HFFc6 (cell line): ENCODE measurements at places on chromosomes 7 and 10.
A peak's percentile ranks its signal among the peaks of the same experiment; 100 is the strongest.

DNA sequence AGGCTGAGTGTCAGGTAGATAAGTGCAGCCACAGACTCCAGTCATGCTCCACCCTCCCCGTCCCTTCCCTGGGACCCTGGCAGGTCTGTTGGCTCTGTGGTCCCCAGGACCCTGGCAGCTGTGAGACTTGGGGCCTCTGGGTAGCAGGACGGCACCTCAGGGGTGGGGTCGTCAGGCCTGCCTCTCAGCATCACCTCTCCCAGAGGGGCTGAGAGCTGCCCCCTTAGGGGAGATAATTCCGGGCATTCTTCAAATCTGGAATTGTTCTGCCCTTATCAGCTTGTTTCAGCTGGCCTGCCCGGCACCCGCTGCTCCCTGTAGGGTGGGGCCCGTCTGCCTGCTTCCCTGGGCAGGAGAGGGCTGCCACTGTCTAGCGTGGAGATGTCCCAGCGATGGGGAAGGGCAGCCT, 23.3 kb downstream of the PODXL start:
- no peak for DNase-seq

GRCh38 chr10:101565936-101566332, 22.1 kb downstream of the POLL start:
- DNase-seq: no peak

GRCh38 chr10:32379318-32379949, 32.5 kb upstream of the EPC1 start:
- DNase-seq: peak; percentile 55

DNA sequence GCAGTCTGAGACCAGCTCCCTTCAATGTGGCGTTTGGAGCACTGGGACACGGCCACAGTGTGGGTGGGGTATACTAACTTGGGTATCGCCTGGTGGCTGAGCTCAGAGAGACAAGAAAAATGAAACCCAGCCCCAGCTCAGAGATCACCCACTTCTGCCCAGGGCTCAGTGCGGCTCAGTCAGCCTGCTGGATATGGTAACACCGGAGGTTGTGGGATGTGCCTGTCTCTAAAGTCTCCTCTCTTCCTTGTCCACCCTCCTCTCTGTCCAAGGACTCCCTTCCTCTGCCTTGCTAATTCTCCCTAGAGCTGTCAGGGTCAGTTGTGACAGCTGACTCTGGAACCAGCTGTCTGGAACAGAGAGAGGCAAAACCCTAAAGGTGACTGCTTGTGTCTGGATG, 149.1 kb downstream of the PTPN20 start:
- no peak for DNase-seq

DNA sequence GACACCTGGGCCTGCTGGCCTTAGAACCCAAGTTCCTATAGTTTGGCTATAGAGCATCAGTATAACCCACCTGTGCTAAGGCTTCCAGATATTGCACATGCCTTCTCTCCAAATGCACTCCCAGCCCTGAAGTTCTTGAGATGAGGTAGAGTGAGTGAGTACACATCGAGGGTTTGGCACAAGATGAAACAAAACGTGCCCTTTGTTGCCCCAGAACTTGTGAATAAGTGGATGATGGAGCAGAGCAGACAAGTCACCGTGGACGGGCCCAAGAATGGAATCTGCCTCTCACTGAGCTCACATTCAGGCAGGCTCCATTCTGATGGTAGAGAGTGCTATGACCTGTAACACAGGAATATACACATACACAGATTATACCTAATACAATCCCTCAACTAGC, 73.0 kb upstream of the STK17A start:
- DNase-seq: no peak

DNA sequence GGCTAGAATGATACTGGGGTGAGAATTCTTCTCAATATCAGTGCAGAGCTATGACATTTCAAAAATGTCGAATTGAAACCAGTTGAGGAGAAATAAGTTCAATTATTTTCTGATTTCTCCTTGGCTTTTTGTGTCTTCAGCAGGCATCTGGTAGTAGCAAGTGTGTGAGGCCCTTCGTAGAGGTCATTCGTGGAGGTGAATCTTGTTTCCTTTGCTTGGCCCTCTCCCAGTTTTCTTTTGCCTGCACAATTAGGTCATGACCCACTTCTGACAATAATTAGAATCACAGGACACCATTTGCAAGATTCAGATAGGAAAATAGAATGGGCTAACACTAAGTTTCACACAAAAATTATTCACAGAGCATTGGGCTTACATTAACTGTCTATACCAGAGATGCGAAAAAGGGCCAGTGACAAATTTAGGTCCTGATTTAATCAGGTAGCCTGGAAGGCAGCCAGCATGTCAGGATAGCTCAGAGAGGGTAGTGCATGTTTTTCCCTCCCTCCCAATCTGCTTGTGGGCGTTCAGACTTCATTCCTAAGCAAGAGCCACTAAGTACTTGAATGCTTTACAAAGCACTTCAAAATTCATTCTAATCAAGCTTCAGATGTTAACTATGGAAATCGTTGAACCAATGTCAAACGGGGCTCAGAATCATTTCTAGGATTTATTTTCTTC, 24.0 kb upstream of the A1CF start:
- no peak for DNase-seq

GRCh38 chr10:13518076-13518692, 10.6 kb downstream of the BEND7 start:
- no peak for DNase-seq

DNA sequence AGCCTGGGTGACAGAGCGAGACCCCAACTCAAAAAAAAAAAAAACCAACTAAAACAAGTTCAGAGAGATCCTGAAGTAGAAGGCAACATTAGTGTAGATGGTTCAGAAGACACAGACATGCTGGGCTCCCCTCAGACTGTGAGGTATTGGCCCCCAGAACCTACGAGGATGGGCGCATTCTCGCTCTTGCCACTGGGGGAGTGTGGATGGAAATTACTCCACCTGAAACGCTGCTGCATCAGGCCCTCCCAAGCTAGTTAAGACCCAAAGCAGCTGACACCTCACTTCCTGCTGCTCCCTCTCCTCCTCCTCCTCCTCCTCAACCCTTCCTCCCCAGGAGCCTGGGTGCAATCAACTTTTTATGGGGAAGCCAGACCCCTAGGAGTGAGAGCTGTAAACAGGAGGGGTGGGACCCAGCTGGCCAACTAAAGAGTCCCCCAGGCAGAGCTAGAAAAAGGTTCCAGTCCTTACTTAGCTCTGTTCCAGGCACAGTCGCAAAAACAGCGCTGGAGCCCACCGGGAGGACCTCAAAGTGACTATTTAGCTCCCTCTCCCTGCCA, 7.4 kb downstream of the SH3PXD2A start:
- no peak for DNase-seq
